Pulmonary artery endothelial cell (primary cell): ENCODE measurements at places on chromosomes 3 and 15. TPM values are rescaled to one million over a fixed set of nuclear protein-coding genes. Genes with fewer than 3 reads are reported as not detected.

GRCh38 chr3:113218681-113219045 is 7.3 kb downstream of the BOC start:
- no peak for DNase-seq

GRCh38 chr3:70716832-70717231 is 404.4 kb upstream of the MDFIC2 start:
- DNase-seq, result no peak

DNA sequence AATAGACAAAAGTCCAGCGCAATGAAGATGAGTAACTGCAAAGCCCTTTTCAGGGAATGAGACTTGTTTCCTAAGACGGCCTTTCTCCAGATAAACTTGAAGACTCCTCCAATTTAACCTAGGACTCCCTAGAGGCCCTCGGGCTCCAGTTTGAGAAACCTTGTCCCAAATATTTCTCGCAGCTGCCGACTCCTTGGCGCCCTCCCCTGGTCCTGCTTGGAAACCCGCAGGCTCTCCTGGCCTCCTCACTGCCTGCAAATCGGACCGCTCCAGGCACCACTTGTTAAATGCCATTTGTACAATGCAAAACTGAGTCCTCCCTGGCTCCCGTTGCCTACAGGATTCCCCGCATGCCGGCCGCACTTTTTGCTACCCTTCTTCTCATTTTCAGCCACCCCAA is 36.8 kb downstream of the MUC4 start:
- DNase-seq, result no peak

Gene ANKRD63
- 0.20 TPM in 1 of 2 replicates, not detected in the other for total RNA-seq

Gene CHRM5
- total RNA-seq, result not detected in 2 replicates
